ENCODE measurements at places on chromosomes 1 and 21. TPM values are rescaled to one million over a fixed set of nuclear protein-coding genes. Genes with fewer than 3 reads are reported as not detected.

Gene ANGPTL1
- 8.2 TPM for polyA plus RNA-seq

DNA sequence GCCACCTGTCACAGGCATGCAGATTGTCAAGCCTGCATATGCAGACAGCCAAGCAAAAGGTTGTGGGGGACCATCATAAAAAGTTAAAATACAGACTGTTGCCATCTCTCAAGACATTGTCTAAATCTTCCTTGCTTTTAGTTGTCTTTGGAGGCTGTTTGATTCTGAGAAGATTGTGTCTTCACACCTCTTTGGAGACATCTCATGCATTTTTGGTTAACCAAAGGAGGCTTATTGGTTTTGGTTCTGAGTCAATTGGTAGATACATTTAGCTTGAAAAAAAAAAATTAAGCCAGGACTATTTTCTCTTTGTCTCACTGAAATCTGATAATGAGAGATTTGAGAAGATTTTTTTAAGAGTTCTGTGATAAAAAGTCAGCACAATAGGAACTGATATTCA is 217.6 kb downstream of the LYPLAL1 start:
- DNase-seq = no peak

DNA sequence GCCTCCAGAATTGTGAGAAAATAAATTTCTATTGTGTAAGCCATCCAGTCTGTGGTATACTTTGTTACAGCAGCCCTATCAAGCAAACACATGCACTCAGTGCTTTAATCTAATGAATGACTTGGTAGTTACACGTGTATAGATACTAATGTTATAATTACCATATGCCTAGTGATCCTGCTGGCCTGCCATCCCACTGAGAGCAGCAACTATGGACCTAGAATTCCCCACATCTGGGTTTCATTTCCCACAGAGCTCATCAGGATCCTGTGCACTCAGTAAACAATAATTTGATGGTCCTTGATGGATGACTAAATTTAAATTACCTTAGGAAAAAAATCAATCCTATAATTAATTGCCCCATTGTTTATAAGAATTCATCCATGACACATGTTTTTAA is 86.5 kb upstream of the RGS1 start:
- DNase-seq = no peak

DNA sequence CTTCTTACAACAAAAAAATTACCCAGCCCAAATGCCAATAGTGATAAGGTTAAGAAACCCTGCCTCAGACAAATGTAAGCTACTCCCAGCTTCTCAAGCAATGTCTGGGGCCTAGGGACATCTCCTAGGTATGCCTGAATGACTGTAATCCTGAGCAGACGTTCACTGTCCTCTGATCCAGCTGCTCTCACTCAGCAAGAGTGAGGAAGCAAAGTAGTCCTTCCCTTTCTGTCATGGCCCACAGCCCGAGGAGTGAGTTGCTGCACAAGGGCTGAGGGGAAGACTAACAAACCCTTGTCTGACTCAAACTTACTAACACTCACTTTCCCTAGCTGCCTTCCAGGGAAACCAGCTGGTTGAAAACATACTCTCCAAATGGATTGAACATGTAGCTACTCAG is 124.9 kb upstream of the TNFSF4 start:
- DNase-seq = no peak

Data from kidney (tissue), 22 donors.